ENCODE measurements at places on chromosomes 1 and 21.

GRCh38 chr1:2206813-2207487 lies 12.4 kb upstream of the FAAP20 start:
- no peak for DNase-seq

GRCh38 chr1:106756752-106757151 lies 299.7 kb upstream of the PRMT6 start:
- DNase-seq: no peak

GRCh38 chr1:52404975-52405338 lies 555 bp downstream of the PRPF38A start:
- DNase-seq: no peak

GRCh38 chr1:162242804-162243203 lies 133.8 kb downstream of the SPATA46 start:
- no peak for DNase-seq

- DNase-seq: no peak
Observed at GRCh38 chr1:192485692-192486436, 89.7 kb upstream of the RGS1 start.
